Bronchial epithelial cell (primary cell): ENCODE measurements at places on chromosomes 5 and 9. TPM values are rescaled to one million over a fixed set of nuclear protein-coding genes. Genes with fewer than 3 reads are reported as not detected.

DNA sequence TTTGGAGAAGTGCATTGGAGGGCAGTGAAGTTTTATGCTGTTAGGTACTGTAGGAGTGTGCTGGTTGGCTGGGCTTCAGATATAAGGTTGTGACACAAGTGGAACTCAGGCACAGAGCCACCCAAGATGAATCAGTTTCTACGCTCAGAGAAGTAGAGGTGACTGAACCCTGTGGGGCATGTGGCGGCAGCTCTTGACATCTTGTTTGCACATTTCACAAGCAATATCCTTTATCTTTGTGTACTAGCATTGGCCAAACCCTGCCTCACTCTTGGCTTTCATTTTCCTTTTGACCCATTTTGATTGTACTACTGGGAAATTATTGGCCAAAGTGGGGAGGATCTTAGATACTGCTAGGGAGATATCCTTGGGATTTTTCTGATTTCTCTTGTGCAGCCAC, 110.0 kb downstream of the PSAT1 start:
- peak; percentile 44 for DNase-seq

Gene SLC25A2
- 0.13 TPM in 1 of 2 replicates, not detected in the other for total RNA-seq

Gene SLC27A6
- 0.13 and 1.1 TPM in 2 replicates for total RNA-seq

Gene TLX3
- not detected in 2 replicates for total RNA-seq

DNA sequence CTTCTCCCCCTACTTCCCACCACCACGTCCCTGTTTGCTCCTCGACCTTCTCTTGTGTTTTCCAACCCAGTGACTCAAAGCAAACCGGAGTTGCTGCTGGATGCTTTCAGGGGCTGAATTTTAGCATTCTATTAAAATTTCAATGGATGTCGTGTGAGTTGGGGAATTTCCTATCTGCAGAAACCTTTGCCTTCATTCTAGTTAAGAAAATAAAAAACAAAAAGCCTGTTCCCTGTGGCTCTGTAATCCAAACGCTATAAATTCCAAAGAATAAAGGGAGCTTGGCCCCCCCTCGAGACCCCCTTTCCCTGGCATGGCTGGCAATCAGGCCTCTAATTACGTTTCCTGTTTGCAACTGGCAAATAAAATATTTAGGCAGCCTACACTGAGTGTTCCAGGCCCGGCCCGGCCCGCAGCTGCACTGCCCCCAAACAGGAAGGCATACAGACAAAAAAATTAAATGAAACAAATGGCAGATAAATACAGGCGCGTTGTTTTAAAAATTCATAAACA, 139.4 kb upstream of the PPP1R26 start:
- DNase-seq: no peak

GRCh38 chr5:73558950-73559349, 6.5 kb downstream of the ANKRA2 start:
- no peak for DNase-seq

DNA sequence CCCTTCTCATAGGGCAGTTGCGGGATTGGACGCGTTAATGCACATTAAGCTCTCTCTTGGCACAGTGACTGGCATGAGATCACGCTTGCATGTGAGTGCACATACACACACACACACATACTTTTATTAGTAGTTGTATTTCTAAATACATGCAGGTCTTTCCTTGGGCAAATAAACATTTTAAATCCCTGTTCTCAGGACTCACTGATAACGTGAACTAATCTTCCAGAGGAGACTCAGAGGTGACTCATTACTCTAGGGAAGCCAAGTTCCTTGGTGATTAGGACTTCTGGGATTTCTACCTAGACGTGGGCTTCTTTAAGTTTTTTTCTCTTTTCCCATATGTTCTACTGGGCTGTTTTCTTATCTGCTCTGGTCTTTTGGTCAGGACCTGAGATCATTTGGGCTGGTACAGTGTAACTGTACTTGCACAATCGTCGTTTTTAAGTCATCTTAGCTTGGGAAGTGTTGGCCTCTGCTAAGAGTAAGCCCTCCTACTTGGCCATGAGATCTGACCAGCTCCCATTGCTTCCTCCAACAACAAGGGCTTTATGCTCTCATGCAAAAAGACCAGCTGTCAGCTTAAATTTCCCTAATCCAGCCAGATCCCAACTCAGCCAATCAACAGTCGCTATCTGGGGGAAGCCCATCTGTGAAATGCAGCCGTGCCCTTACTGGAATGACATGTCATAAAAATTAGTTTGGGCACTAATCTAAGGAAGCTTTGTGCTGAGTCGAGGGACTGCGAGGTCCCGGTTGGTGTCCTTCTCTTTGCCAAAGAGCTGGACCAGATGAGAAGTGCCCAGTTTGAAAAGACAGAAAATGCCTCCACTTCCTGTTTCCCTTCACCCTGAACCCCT, 176.4 kb upstream of the ANKRD55 start:
- DNase-seq: peak; percentile 95

DNA sequence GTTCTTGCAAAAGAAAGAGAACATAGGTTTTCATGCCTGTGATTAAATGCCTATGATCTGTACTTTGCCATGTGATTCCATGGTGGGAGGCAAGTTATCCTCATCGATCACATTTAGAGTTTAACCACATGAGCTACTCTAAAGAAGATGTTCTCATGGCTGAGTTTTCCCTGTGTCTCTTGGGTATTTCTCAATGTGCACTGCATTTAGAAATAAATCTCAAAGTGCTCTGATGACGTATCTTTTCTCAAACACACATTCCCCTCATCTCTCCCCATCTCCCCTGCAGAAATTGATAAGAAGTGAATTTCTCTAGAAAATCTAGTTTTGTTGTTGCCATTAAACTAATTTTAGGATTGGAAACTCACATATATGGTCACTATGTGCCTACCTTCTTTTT, 282.2 kb downstream of the SEMA5A start:
- DNase-seq: no peak
